ENCODE measurements at places on chromosomes 3 and 15.
A peak's percentile ranks its signal among the peaks of the same experiment; 100 is the strongest.

DNA sequence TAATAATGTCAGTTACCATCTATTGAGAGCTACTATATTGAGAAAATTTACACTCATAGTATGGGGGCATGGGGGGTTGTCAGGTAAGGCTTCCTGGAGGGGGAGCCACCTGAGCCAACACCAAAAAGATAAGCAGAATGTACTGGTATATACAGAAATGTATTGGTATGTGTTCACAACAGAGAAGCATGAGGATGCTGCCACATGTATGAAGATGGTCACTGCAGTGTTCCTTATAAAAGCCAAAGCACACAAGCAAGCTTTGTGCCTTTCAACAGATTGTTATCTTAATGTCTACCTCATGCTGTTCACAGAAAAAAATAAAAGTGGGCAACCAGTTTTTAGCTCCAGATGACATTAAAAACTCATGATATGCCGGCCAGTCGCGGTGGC, 149.0 kb downstream of the MAGI1 start:
- DNase-seq = no peak

GRCh38 chr3:69425249-69425648, 39.4 kb upstream of the FRMD4B start:
- DNase-seq = peak; percentile 21

GRCh38 chr3:194137008-194137505, 1.1 kb downstream of the HES1 start:
- DNase-seq = peak; percentile 21

GRCh38 chr15:100502651-100503050, 26.1 kb downstream of the CERS3 start:
- no peak for DNase-seq

DNA sequence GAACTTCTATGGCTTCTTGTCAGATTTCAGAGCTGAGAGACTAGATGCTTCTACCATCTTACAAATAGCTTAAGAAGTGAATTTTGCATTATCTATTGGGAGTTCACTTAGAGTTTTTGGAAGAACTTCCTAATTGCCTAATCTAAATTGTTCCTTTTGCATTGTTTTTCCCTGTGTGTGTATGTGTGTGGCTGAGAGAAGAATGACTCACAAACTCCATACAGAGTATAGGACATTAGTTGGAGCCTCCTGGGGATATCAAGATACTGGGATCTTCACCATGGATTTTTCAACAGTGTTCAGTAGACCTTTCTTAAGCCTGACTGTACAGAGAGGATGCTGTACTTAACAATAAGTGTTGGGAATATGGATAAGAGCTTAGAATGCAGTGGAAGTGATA, 10.9 kb downstream of the TLNRD1 start:
- DNase-seq = no peak

DNA sequence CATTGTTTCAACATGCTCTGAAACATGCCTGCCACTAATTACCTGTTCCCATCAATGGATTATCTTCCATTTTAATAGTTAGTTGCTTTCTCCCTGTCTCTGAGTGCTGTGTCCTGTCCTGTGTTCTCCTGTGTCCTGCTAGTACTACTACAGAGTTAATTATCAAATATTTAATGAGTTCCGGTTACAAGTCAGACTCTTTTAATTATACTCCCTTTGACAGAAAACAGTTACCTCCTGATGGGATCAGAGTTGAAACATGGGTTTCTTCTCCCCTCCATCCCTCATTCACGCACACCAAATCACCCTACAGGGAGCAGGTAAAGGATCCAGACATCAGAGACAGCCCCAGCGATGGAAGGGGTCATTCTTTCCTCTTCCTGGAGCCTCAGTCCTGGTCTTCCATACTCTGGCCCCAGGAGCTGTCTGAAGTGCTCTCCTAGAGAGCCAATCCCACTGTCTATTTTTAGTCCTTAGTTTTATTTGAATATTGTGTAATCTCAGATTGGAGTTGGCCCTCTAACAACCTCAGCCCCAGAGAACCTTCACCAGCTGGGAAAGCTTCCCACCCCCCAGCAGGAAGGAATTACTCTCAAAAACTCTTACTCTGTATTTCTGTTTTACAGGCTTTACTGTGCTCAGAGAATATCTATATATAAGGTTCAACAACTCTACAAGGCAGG, 137.0 kb upstream of the C2CD4B start:
- DNase-seq = no peak

GRCh38 chr15:66408254-66408653, 21.5 kb downstream of the MAP2K1 start:
- no peak for DNase-seq

DNA sequence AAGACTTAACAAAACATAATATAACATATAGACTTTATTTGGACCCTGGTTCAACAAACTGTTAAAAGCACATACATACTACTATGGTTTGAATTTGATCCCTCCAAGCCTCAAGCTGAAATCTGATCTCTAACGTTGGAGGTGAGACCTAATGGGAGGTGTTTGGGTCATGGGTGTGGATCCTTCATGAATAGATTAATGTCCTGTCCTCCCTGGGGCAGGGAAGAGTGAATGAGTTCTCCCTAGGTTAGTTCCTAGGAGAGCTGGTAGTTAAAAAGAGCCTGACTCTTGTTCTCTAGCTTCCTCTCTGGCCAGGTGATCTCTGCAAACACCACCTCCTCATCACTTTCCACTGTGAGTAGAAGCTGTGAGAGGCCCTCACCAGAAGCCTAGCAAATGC, 36.4 kb downstream of the CLASP2 start:
- DNase-seq = no peak

DNA sequence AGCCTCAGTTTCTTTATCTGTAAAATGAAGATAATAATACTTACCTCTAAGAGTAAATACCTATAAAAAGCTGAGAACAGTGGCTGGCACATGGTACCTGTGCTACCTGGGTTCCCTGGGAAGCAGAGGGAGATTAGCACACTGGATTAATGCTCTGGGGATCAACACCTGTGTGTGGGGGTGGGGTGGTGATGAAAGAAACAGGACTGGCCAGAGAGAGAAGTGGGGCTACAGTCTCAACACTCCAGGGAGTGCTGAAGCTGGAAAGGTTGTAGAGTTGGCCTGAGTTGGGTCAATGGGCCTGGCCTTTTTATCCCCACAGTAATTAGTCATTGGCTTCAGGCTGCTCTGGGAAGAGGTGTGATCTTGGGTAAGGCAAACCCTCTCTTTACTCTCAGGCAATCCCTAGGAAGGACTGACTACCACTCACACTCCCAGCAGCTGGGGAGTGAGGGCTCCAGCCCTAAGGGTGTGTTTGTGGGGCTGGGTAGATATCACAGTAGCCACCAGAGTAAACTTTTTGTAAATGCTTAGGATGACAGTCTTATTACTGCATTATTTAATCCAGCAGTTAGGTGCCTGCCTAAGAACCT, 102.5 kb downstream of the SV2B start:
- DNase-seq = no peak

DNA sequence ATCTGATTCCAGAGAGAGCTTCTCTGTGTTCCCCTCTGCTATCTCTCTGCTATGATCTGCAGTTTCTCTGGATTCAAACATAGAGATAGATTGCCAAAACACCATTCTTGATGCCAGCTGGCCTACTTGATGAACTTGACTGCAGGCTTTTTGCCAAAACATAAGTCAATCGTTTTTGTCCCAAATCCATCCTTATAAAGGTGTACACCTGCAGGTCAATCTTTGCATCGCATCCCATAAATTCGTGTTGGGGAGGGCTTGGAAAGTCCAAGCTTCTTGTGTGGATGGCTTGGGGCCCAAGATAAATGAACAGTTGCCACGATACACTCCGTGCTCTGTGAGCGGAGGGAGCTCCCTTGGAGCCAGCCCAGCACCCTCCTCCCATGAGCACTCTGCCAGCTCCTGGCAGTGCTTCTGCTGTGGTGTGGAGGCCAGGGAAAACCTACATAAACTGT, 2.7 kb downstream of the CERS3 start:
- no peak for DNase-seq

- DNase-seq = no peak
Observed at GRCh38 chr3:62558549-62559112, 185.3 kb upstream of the FEZF2 start.

DNA sequence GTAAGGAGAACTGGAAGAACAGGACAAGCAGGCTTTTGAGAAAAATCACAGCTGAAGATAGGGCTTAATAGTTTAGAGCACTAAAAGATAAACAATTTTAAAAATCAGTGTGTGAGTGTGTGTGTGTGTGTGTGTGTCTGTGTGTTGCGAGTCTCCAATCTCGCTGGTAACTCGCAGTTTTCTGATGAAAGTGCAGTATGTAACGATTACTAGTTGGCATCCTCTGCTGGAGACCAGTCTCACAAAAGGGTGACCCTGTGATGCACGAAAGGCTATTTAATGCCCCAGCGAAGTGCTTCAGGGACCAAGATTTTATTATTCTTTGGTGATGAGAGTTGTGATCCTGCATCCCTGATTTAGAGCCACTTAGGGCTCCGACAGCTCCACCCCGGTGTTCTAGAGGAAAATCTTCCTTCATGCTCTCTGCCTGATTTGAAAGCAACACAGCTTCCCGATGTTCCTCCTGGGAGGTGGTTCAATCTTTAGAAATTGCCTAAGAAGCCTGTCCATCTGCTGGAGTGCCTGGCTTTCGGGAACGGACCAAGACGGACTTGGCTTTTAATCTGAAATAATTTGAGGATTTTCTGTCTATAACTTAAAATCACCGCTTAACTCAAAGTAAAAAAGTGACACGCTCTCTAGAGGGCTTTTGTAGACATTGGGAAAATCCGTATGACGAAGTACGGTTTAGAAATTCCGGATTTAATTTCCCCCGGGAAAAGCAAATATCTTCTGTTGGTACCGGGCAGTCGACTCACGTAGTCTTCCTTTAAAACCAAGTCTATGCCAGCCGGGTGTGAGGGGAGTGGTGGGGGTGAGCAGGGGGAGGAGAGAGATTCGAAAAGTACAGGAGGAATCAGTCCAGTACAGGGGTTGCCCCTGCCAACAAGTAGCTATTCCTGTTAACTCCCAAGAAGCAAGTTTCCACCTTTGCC, 1.1 kb upstream of the ALCAM start:
- DNase-seq = no peak

DNA sequence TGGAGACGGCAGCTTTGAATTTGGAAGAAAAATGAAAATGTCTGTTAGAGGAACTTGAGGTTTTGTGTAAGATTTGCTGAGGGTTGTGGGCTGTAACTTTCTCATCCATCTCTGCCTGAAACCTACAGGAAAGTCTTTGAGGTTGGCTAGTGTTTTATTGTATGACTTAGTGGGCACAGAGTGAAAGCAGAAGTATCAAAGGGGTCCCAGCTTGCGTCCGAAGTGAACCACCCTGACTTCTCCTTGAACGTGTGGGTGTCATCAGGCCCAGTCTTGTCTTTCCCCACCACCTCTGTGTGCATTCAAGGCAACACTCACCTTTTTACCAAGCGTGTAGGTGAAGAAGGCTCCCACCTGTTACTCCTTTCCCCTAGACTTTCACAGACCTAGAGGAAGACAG, 682.1 kb upstream of the CFAP20DC start:
- no peak for DNase-seq

DNA sequence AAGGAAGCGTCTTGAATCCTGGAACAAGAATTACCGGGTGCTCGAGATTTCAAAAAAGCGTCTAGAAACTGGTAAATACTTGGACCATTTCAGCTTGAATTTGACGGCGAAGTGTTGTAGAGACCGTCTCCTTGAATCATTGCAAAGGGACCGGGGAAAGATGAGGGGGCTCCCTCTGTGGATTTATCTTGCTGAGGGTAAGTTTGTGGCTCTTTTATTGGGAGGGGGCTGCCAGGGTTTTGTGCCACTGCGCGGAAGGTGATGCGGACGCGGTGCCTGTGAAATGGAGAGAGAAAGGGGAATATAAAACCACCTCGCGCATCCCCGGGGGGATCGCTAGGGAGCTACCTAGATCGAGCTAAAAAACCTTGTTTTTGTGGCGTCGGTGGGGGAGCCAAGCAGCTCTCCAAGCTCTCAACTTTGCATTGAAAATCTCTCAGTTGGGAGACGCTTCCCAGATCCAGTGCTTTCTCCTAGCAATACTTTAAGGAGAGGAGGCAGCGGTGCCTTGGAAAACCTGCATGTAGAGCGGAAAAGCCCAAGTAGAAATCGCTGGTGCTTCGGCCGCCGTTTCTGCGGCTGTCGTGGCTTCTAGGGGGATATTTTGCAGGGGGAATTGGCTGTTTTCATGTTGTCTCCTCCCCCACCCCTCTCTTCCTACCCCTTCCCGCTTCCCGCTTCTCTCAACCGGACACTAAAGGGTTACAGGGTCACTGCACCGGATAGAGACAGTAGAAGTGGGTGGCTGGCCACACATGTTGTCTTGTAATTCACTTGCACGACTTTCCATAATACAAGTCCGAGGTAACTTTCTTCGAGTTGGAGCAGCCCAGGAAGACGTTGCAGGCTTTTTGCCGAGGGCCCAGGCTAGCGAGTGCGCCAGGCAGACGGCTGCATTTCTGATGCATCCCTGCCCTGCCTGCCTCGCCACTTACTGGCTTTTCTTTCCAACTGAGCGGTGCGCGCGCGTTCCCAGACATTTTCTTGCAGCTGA, 187.6 kb downstream of the NLGN1 start:
- no peak for DNase-seq
